ENCODE measurements at places on chromosomes 2 and 18.

DNA sequence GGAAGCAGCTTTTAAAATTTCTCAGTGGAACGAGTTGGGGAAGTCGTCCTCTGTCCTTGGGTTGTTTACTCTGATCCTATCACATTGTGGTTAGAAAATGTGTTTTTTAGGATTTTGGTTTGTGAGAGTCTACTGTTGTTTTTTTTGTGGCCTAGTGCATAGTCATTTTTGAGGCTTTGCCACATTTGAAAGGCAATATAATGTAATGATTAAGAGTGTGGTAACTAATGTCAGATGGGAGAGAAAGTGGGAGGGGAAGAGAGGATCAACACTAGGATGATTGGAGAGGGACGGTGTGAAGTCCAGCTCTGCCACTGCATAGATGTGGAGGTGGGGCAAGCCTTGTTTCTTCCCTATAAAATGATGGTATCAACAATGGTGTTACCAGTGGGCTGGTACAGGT is 8.5 kb downstream of the SP140L start:
- DNase-seq, result no peak

DNA sequence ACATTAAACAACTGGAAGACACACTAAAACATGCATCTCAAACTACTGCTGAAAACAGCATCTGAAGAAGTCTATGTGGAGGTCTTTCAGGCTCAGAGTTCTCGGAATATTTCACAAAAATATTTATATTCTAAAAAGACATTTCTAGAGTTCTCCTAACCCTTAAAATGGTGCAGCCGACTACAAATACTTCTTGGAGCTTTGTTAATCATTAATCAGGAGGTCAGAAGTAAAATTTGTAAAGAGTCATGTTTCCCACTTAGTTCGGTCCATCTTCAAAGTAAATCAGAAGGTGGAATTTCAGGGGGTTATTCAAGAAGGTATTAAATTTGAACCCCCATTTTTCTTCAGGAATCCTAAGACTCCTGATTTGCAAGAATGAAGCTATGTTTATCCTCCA is 72.7 kb downstream of the FAM228A start:
- no peak for DNase-seq

GRCh38 chr2:19425419-19425818 is 67.0 kb upstream of the OSR1 start:
- no peak for DNase-seq

DNA sequence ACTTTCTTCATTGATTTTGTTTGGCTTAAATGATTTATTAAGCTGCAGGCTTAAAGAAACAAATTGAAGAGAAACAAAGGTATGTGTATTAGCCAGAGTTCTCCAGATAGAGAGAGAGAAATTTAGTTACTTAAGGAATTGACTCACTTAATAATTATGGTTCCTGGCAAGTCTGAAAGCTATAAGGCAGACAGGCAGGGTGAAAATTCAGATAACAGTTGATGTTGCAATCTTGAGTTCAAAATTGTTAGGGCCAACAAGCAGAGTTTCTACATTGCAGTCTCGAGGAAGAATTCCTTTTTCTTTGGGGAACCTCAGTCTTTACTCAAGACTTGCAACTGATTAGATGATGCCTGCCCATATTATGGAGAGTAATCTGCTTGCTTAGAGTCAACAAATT is 593.5 kb downstream of the ADCYAP1 start:
- no peak for DNase-seq

DNA sequence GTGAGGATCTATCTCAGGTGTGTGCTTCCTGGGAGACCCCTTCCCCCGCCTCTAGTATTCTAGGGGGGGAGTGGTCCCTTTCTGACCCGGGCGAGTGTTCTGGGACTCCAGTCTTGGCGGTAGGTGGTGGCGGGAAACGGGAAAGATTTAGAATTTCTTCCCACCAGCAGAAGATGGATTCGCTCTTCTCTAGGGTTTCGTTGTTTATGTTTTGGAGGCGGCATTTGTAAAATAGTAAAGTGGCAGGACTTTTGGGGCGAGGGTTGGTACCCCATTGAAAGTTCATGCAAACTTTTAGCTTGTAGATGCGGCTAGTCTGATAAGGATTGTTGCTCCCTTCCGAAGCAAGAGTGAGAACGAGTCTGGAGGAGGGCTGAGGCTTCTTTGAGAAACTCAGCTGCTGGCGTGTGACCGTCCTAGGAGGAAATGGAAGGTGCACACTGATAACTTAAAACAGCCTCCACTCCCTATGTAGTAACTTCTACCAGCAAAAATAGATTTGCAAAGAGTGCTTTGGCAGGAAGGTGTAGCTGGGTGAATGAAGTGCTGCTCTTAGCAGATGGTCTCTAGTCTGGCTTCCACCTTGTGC is 412 bp downstream of the GPD2 start:
- no peak for DNase-seq

GRCh38 chr2:218517434-218518206 is 50.5 kb downstream of the USP37 start:
- no peak for DNase-seq
